ENCODE measurements at places on chromosomes 1 and 21. TPM values are rescaled to one million over a fixed set of nuclear protein-coding genes. Genes with fewer than 3 reads are reported as not detected.

DNA sequence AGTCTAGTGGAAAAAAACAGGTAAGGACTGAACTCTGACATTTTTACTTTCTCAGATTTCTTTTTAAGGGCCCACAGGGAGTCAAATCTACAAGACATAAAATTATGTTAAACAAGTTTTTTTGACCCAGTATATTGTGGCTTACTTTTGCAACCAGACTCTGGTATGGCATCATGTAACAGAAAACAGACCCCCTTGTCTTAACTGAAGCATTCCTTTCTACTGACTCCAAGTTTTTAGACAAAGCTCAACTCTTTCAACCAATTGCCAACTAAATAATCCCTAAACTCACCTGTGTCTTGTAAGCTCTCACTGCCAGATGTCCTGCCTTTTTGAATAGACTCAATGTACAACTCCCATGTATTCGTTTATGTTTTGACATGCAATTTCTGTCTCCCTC is 64.3 kb downstream of the FASLG start:
- no peak for DNase-seq

GRCh38 chr1:28779751-28780408 is 32.1 kb upstream of the OPRD1 start:
- DNase-seq, result no peak

- DNase-seq, result no peak
Measured at GRCh38 chr1:1245817-1246576, 525 bp downstream of the C1QTNF12 start.

DNA sequence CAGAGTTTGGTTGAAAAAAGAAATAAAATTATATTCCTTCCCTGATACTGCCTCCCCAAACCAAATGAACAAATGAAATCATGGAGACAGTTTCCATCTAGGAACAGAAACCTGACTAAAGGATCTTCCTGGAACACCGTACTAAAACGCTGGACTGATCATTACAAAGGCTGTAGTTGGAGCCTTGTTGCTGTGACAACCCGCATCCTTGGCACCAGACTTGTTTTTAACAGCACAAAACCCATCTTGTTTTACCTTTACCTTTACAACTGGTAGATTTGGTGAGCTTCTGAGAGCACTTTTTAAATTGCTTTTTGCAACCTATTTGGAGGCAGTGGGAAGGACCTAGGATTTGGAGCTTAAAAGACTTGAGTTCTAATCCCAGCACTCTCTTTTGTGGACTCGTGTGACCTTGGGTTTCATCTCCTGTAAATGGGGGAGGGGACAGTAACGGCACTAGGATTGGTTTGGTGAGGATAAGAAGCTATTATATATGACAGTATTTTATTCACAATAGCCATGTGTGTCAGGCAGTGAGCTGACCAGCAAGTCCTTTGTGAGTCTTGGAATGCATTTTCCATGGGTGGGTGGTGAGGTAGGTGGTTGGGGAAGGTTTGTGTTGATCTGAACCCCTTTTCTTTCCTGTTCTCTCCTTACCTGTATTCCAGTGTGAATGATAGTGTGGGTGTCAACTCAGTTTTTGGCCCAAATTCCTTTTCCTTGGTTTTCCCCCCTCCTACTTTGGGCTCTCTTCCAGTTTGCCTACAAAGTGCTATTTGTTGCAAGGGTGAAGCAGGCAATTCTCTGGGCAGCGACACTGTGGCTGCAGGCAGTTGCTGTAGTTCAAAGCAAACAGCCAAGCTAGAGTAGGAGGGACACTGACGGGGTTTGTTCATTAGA is 12.6 kb downstream of the LRRC8D start:
- DNase-seq, result no peak

- no peak for DNase-seq
Measured at GRCh38 chr1:154179946-154180687, 11.8 kb downstream of the TPM3 start.

The S100A14 gene
- not detected for total RNA-seq

The CR1 gene
- total RNA-seq, result 7.9 TPM

- DNase-seq, result no peak
Measured at GRCh38 chr1:216186141-216186540, 237.1 kb downstream of the USH2A start.

The CYP4A11 gene
- total RNA-seq, result 0.30 TPM

DNA sequence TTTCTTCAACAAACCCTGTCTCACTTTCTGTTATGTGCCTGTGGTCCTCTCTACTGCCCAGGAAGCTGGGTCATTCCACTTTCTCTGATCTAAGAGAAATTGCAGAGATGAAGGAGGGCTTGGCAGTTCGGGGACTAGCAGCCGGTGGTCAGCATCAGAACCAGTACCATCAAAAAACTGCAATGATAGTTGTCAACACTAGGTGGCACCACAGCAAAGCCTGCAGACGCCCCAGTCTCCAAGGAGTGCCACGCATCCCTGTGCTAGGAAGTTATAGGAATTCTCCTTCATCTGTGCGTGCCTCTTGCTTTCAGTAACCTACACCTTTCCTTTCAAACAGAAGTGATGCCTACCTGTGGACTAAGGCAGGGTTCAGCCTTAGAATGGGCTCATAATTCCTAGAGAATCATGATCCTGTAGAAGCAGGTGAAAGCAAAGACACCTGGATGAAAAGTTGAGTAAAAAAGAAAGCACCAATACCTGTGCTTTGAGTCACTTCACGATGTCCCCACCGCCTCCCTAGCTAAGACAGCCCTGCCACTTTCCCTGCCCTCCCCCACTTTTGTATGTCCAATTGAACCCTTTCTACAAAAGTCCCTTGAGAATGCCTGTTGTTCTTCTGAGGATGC is 129.2 kb downstream of the ADAMTS1 start:
- no peak for DNase-seq

- no peak for DNase-seq
Measured at GRCh38 chr1:34125721-34126380, 39.2 kb downstream of the CSMD2 start.

DNA sequence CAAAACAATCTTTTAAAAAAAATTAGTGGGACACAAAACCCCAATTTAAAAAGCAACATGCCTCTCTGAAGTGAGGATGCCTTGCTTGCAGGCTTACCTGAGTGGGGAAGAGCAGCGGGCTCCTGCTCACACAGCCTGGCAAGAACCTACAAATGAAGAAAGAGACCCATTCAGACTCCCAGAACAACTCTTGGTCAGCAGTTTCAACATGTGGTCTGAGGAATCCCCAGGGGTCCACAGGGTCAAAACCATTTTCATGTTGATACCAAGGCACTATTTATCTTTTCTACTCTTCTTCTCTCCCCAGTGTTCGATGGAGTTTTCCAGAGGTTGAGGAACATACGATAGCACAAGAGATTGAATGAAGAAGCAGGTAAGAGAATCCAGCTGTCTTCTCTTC is 55.9 kb downstream of the SIPA1L2 start:
- no peak for DNase-seq

The SV2A gene
- 0.66 TPM for total RNA-seq

GRCh38 chr21:37220433-37220980 is 46.6 kb downstream of the VPS26C start:
- peak; percentile 20 for DNase-seq

The CSF1 gene
- 108 TPM for total RNA-seq

The MANEAL gene
- total RNA-seq, result 1.8 TPM

DNA sequence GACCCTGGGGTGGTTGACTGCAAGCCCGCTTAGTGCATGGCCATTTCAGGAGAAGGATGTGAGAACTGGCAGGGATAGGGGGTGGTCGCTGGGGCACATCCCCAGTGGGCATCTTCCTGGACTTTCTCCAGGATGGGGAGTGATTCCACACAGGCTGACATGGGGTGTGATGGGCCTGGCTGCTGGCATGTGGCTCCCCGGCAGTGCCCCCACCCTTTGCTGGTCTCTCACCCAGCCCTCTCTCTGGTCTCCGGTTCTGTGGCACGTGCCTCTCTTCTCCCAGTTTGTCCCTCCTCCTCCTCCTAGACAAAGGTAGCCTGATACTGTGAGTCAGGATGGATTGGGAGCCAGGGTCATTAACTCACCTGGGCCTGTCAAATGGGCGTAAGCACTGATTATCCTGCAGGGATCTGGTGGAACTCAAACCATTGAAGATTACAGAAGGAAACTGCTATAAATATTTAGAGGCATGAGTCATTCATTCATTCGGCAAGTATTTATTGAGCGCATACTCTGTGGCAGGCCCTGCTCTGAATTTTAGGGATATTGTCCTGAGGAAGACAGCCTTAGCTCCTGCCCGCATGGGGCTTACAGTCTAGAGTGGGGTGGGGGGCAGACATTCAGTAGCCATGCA is 23.6 kb upstream of the EPS8L3 start:
- no peak for DNase-seq

- DNase-seq, result peak; percentile 56
Measured at GRCh38 chr1:162541619-162542141, 19.8 kb upstream of the UAP1 start.

The ATP1A4 gene
- total RNA-seq, result 5.0 TPM

GRCh38 chr1:161197560-161198193 is 1.2 kb downstream of the ADAMTS4 start:
- DNase-seq, result no peak

GRCh38 chr1:98028800-98029199 is 108.0 kb upstream of the DPYD start:
- no peak for DNase-seq
